Activated CD4-positive, alpha-beta T cell treated with anti-CD3 and anti-CD28 coated beads, Interleukin-2, amount 10 ng/mL, durations not matched to agents 24 days and 14 days (primary cell): ENCODE measurements at places on chromosomes 1 and 21. TPM values are rescaled to one million over a fixed set of nuclear protein-coding genes. Genes with fewer than 3 reads are reported as not detected.

- H3K27me3 ChIP-seq, result peaks cover 6% of the 10 kb centered on the region
- no peak overlapping the region for H3K27ac ChIP-seq
- no peak overlapping the region for H3K4me3 ChIP-seq
- DNase-seq, result no peak
- peaks cover 12% of the 10 kb centered on the region for H3K4me1 ChIP-seq
These were observed 48.0 kb upstream of the PARP1 start for GRCh38 chr1:226455843-226456242.

- H3K27me3 ChIP-seq, result peaks cover 5% of the 10 kb centered on the region
- no peaks in the 10 kb centered on the region for H3K36me3 ChIP-seq
- no peak for DNase-seq
- H3K27ac ChIP-seq, result no peak overlapping the region
- H3K4me1 ChIP-seq, result no peaks in the 10 kb centered on the region
These were observed 34.2 kb downstream of the CNN3 start for GRCh38 chr1:94892604-94893254.

- H3K27ac ChIP-seq, result no peak overlapping the region
- DNase-seq, result no peak
- no peaks in the 10 kb centered on the region for H3K27me3 ChIP-seq
- peaks cover 2% of the 10 kb centered on the region for H3K4me1 ChIP-seq
These were observed 30.0 kb downstream of the ZC3H11B start for GRCh38 chr1:219582865-219583264.

DNA sequence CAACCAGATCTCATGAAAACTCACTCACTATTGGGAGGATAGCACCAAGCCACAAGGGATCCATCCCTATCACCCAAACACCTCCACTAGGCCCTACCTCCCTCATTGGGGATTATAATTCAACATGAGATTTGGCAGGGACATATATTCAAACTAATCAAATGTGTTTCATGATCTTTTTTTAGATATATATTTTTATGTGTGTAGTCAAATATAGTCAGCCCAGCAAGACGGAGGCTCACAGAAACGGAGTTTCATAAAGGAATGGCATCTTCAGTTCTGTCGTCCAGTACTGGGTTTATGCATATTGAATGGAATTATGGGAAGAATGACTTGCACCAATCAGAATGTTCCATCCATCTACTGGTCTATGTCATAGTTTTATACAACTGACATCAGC is 343.3 kb upstream of the KAZN start:
- no peaks in the 10 kb centered on the region for H3K27me3 ChIP-seq
- no peaks in the 10 kb centered on the region for H3K4me1 ChIP-seq
- H3K36me3 ChIP-seq, result no peaks in the 10 kb centered on the region
- H3K27ac ChIP-seq, result no peak overlapping the region
- DNase-seq, result no peak

DNA sequence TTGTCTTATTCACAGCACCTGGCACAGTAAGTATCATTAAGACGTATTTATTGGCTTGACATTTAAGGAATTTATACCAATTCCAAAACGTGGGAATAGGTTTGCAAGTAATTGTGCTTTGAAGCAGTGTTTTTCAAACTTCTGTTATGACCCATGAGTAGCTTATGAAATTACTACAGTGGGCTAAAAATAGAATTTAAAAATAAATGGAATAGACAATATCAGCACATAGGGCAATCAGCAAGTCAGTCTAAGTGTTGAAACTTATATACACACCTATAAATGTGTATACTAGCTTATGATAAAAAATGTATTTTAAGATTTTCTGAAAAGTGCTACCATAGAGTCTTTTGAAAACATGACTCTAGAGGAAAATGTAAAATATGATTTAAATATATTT is 116.6 kb downstream of the LMX1A start:
- DNase-seq, result no peak
- H3K27ac ChIP-seq, result no peak overlapping the region
- H3K4me3 ChIP-seq, result no peak overlapping the region
- no peaks in the 10 kb centered on the region for H3K4me1 ChIP-seq

DNA sequence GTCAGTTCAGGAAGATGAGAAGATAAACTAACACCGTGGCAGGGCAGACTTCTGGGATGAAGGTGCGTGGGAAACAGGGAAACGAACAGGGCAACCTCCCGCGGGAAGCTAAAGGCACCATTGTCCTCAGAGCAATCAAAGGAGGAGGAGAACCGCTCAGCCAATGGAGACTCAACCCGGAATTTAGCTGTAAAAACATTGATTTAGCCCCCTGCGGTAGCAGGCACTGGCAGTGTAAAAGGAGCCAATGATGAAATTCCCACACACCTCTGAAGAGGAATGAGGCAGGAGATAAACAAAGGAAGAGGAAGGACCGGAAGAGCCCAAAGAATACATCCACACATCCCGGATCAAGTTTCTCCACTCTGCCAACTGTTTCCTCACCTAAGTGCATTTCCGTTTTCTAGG is 19.5 kb downstream of the HLCS start:
- H3K4me3 ChIP-seq, result no peak overlapping the region
- no peaks in the 10 kb centered on the region for H3K27me3 ChIP-seq
- H3K27ac ChIP-seq, result no peak overlapping the region
- DNase-seq, result no peak

- DNase-seq, result no peak
- H3K36me3 ChIP-seq, result peaks cover 30% of the 10 kb centered on the region
- H3K27me3 ChIP-seq, result no peaks in the 10 kb centered on the region
- H3K4me1 ChIP-seq, result peaks cover 56% of the 10 kb centered on the region
- H3K4me3 ChIP-seq, result peak overlapping the region; percentile 93
These were observed 1.2 kb upstream of the CAP1 start for GRCh38 chr1:40039245-40039756.

GRCh38 chr1:101911894-101912293 is 84.8 kb downstream of the OLFM3 start:
- H3K36me3 ChIP-seq, result no peaks in the 10 kb centered on the region
- H3K4me3 ChIP-seq, result no peak overlapping the region
- H3K4me1 ChIP-seq, result no peaks in the 10 kb centered on the region
- H3K27me3 ChIP-seq, result no peaks in the 10 kb centered on the region
- H3K27ac ChIP-seq, result no peak overlapping the region
- DNase-seq, result no peak

GRCh38 chr1:40308036-40308727 is 8.9 kb downstream of the COL9A2 start:
- no peak overlapping the region for H3K27ac ChIP-seq
- peaks cover 14% of the 10 kb centered on the region for H3K4me1 ChIP-seq
- no peak overlapping the region for H3K4me3 ChIP-seq
- H3K36me3 ChIP-seq, result no peaks in the 10 kb centered on the region

GRCh38 chr1:21247892-21248715 is 42.2 kb downstream of the ECE1 start:
- peaks cover 52% of the 10 kb centered on the region for H3K36me3 ChIP-seq
- no peak overlapping the region for H3K27ac ChIP-seq
- H3K4me1 ChIP-seq, result peaks cover 5% of the 10 kb centered on the region
- no peak for DNase-seq
- H3K27me3 ChIP-seq, result no peaks in the 10 kb centered on the region
- H3K4me3 ChIP-seq, result no peak overlapping the region

- H3K36me3 ChIP-seq, result no peaks in the 10 kb centered on the region
- DNase-seq, result no peak
- H3K27me3 ChIP-seq, result peaks cover 2% of the 10 kb centered on the region
- no peak overlapping the region for H3K4me3 ChIP-seq
- H3K4me1 ChIP-seq, result peaks cover 21% of the 10 kb centered on the region
- no peak overlapping the region for H3K27ac ChIP-seq
These were observed 26.4 kb downstream of the ABCA4 start for GRCh38 chr1:94094469-94095111.

- H3K4me1 ChIP-seq, result peaks cover 17% of the 10 kb centered on the region
- H3K36me3 ChIP-seq, result peaks cover 2% of the 10 kb centered on the region
- peaks cover 10% of the 10 kb centered on the region for H3K27me3 ChIP-seq
- peak; percentile 79 for DNase-seq
These were observed 513 bp downstream of the MGST3 start for GRCh38 chr1:165631342-165632151.

DNA sequence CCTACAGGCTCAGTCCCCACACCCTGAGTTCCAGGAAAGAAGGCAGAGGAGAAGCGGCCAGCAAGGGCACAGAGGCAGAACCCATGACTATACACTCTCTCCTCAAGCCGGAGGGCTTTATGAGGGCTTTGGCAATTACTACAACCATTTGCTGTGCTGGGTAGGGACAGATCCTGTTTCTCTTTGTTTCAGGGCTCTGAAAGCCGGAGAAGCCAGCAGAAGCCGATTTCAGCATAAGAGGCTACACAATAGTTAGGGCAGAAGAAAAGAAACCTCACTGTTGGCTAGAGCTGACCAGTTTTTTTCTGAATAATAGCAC is 13.9 kb downstream of the GPR3 start:
- peaks cover 34% of the 10 kb centered on the region for H3K36me3 ChIP-seq
- peaks cover 6% of the 10 kb centered on the region for H3K4me1 ChIP-seq
- no peak overlapping the region for H3K4me3 ChIP-seq
- H3K27me3 ChIP-seq, result no peaks in the 10 kb centered on the region
- no peak for DNase-seq

- DNase-seq, result no peak
- H3K27ac ChIP-seq, result no peak overlapping the region
- no peaks in the 10 kb centered on the region for H3K36me3 ChIP-seq
- H3K4me3 ChIP-seq, result no peak overlapping the region
These were observed 19.2 kb upstream of the VASH2 start for GRCh38 chr1:212930986-212931678.

DNA sequence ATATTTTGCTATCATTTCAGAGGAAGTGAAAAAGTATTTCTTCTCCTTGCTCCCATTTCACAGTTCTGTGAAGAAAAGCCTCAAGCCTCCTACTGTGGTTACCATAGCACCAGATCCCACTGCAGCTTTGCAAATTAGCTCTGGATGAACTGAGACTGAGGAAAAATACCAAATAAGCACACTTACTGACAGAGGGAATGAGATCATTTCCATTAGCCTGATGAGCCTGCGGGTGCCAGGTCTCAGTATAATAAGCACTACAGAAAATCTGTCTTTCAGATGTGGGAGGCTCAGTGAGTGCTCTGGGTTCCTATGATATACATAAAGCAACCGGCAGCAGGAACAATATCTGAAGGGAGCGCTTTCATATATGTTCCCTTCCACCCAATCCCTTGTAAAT is 21.4 kb downstream of the XKR8 start:
- DNase-seq, result no peak
- no peaks in the 10 kb centered on the region for H3K27me3 ChIP-seq
- no peaks in the 10 kb centered on the region for H3K4me1 ChIP-seq
- no peak overlapping the region for H3K4me3 ChIP-seq
- no peak overlapping the region for H3K27ac ChIP-seq

DNA sequence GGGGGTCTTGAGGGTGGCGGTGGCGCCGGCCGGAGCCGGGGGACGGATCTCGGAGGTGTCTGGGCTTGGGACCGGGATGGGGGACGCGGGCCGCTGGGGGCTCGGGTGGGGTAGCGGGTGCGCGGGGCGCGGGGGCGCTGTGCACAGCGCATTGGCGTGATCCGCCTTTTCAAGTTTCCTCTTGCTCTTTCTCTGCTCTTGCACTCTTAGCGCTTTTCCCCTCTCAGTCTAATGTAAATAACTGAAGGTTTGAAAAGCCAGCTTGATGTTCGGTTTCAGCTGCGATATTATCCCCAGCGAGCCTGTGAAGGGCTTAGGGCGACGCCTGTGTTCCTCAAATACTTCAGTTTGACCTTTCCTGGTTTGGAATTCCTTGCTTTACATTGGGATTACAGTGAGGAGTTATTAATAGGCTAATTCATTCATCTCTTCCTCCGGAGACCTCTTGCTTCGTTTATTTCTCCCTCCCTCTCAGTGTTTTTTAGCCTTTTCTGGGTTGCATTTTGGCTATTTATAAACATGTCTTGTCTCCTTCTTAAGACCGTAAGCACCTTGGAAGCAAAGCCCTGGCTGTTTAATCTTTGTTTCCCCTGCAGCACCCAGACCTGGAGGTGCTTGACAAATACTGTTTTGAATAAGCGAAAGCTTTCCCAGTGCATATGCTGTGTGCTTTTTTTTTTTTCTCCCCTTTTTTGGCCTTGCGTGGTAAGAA is 693 bp downstream of the RAB4A start:
- DNase-seq, result no peak
- H3K27me3 ChIP-seq, result no peaks in the 10 kb centered on the region
- H3K36me3 ChIP-seq, result peaks cover 15% of the 10 kb centered on the region
- peak overlapping the region; percentile 91 for H3K4me3 ChIP-seq
- H3K27ac ChIP-seq, result peak overlapping the region; percentile 83

DNA sequence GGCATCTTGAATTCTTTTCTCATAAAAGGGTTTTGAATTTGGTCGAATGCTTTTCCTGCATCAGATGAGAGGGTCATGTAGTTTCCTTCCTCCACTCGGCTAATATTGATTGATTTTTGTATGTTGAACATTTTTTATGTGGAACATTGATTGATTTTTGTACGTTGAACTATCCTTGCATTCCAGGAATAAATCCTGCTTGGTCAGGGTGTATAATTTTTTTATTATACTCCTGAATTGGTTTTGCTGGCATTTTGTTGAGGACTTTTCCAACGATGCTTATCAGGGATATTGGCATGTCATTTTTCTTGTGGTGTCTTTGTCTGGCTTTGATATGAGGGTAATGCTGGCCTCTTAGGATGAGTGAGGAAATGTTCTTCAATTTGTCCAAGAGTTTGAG is 8.5 kb downstream of the TMEM240 start:
- H3K36me3 ChIP-seq, result peaks cover 32% of the 10 kb centered on the region
- no peak for DNase-seq
- no peak overlapping the region for H3K27ac ChIP-seq
- H3K4me3 ChIP-seq, result no peak overlapping the region
- no peaks in the 10 kb centered on the region for H3K27me3 ChIP-seq
- no peaks in the 10 kb centered on the region for H3K4me1 ChIP-seq

The HAO2 gene
- total RNA-seq, result not detected in 2 replicates

The PRELP gene
- total RNA-seq, result not detected in 2 replicates

The IFI6 gene
- total RNA-seq, result 53.2 and 55.5 TPM in 2 replicates

The OR6K3 gene
- total RNA-seq, result not detected in 2 replicates

The TMEM51 gene
- total RNA-seq, result 0.14 and 0.19 TPM in 2 replicates

The CHI3L1 gene
- total RNA-seq, result not detected in 2 replicates
